ENCODE measurements at places on chromosomes 5 and 9.

DNA sequence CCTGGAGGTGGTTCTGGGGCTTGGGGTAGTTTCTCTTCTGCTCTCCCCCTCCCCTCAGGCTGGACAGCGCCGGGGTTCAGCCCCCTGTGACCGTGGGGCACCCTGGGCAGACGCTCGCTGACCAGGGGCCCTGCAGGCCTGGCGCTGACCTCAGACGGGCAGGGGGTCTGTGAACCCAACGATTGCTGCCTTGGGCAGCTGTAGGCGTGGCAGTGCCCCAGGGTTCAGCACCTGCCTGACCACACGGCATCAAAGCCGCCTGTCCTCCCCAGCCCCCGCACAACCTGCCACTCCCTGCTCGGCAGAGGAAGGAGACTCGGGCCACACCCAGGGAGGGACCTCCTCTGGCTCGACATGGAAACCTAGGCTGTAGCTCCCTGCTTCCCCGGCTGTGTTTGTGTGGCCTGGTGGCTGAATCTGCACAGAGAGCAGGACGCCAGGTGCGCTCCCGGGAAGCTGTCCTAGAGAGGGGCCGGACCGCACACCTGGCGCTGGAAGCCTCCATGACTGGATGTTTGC lies 12.2 kb downstream of the LCN12 start:
- no peak for DNase-seq

- no peak for DNase-seq
Measured at GRCh38 chr5:66339896-66340295, 195.8 kb downstream of the SREK1 start.

DNA sequence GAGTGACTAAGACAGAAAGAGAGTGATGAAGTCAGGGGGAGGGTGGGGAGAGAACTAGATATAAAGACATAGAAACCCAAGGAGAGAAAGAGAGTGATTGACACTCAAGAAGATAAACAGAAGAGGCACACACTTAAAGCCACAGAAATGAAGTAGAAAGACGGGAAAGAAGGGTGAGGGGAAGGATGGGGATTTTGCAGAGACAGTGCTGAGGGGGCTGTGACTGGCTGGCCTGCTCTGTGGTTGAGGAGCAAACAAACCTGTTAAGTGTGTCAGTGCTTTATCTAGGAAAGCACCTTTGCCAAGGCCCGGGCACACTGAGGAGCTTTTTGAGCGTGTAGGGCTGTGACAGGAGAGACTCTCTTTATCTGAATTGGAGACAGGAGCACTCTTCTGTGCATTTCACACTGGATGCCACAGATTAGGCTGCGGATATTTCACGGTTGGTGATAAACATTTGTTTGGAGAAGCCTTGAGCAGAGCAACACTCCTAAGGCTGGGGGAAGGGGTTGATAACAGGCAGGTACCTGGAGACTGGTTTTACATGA lies 109.1 kb downstream of the DOCK2 start:
- DNase-seq: no peak

- no peak for DNase-seq
Measured at GRCh38 chr5:176965633-176966032, 40.9 kb downstream of the UIMC1 start.

- DNase-seq: no peak
Measured at GRCh38 chr5:73812457-73812856, 186.5 kb downstream of the ARHGEF28 start.

- no peak for DNase-seq
Measured at GRCh38 chr5:168055961-168056360, 235.5 kb upstream of the WWC1 start.

GRCh38 chr9:120741701-120742100 lies 27.4 kb upstream of the MEGF9 start:
- no peak for DNase-seq

DNA sequence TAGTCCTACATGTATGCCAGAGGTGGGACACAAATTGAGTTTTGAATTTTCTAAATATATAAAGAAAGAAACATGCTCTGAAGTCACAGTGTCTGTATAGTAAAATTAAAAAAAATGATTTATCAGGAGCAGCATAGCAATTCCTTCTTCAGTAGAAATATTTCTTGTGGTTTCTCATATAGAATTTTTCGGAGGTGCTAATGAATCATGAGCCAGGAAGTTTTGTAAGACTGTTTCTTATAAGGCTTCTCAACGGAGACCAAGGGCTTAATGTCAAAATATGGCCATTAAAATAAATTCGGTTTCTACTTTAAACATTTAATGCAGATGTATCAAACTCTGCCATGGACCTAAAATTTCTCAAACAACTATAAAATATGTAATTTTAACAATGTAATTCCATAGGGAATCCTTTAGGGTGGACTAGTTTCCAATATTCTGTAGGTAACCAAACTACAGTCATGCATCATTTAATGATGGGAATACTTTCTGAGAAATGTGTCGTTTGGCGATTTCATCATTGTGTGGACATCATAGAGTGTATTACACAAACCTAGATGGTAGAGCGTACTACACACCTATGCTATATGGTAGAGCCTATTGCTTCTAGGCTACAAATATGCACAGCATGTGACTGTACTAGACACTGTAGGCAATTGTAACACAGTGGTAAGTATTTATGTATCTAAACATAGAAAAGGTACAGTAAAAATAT lies 66.3 kb downstream of the ANKRD55 start:
- no peak for DNase-seq

Measured in activated naive CD4-positive, alpha-beta T cell treated with anti-CD3 and anti-CD28 coated beads, Interleukin-2, amount 50 U/mL, for 72 hours (primary cell).